Fibroblast of skin of right quadriceps (primary cell): ENCODE measurements at places on chromosomes 12 and 14.

DNA sequence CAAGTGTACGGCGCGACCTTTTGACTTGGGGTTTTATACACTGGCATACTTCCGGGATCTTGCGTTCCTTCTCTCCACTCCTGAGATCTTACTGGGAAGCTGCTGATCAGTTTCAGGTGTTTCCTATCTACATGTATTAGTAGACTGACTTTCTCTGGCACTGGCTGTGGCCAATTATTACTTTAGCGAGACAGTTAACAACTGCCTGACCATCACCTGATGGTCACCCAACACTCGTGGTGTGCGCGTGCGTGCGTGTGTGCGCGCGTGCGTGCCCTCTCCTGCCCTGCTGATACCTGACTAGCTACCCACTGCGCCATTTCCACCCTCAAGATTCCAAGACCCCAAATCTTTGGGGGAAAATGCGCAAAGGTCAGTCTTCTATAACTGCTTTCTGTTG is 249.9 kb downstream of the AEBP2 start:
- no peak for DNase-seq

GRCh38 chr12:69389831-69390230 is 30.3 kb downstream of the YEATS4 start:
- DNase-seq: peak; percentile 72

DNA sequence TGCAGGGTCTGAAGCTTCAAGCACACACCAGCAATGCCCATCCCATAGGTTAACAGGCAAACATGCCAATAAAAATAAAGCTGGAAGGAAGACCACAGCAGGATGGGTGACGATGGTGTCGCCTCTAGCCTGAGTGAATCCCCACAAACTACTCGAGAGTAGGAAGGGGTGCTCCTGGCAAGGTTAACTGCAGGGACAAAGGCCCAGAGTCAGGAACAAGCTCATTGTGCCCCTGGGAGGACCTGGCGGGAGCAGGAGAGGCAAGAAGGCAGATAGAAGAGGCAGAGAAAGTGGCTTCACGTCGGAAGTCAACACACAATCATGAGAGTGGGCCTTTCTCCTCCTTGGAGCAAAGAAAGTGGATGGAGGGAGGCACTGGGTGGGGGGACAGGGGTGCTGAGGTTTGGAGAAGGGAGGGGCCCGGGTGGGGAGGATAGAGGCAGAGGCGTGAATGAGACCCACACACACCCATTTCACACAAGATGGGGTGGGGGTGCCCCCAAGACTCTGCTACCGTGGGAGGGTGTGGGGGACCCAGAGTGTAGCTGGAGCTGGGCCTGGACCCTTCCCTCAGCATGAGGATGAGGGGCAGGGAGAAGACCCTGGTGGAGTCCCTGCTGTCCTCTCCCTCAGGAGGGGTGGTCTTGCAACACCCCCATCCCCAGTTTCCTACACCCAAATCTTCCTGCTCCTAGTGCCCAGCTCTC is 43.1 kb downstream of the DIO3 start:
- no peak for DNase-seq

DNA sequence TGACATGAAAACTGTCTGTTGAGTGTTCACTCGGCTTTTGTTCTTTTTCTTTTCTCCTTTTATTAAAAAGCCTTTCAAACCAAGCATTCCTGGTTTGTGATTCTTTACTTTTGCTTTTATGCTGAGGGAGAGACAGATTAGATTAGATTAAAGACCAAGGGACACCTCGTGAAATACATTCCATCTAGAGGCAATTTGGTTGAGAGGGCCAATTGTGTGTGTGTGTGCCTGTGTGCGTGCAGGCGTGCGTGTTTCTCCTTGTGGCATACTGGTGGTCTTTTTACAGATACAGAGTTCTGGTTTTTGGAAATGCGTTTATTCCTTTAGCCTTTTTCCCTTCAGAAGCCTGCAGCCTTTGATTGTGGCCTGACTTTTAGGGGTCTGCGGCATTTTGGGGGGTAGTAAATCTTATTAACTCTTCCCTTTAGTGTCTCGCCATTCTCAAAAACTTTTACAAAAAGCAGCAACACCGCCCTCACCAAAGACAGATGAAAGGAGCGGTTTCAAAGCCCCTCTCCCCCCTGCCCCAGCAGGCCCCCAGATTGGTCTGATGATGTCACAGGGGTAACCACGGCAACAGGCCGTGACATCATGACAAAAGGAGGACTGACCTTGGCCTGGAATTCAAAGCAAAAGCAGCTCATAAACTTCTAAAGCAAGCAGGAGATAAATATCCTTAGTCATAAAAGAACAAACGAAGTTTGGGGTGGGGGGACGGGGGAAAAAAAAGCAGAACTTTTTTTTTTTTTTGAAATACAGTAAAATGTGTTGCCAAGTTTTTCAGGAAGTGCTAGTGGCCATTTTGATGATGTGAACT is 84.1 kb upstream of the TBX3 start:
- DNase-seq: peak; percentile 30

DNA sequence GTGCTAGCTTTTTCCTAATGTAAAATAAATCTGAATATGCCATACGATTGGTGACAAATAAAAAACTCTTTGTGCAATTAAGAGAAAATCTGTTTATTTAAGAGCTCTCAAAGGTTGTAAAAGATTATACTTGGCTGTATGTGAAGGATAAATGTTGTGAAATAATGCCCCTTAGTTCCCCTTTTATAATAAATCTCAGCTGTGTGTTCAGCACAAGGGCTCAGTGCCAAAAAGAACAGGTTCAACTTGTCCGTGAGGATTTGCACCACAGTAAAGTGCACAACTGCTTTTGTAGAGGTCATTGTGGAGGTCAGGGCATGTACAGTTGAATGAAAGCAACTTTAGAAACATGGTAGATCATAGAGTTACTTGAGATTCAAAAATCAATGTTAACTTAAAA is 118.6 kb downstream of the TRMT5 start:
- peak; percentile 6 for DNase-seq

GRCh38 chr12:64452559-64453329 is 824 bp downstream of the TBK1 start:
- peak; percentile 82 for DNase-seq

GRCh38 chr12:27094726-27095125 is 12.3 kb upstream of the C12orf71 start:
- no peak for DNase-seq

DNA sequence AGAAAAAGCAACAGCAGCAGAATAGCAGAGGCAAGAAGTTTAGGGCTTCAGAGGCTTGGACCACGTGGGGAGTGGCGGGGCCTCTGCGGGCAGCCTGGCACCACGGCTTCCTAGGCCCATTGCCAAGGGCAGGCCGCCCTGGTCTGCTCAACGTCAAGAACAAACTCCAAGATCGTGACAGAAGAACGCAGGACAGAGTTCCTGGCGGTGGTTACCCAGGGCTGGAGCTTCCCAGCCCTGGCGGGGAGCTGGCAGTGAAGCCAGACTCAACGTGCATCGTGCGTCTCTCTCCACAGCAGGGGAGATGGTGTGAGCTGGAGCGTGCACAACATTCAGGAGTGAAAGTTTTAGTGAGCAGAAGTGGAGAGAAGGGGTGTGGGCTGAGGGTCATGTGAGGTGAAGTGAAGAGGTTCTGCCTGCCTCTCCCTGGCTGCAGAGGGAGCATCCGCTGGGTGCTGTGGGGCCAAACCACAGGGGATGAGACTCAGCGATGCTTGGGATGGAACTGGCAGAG is 13.9 kb upstream of the CACNA2D4 start:
- DNase-seq: no peak

DNA sequence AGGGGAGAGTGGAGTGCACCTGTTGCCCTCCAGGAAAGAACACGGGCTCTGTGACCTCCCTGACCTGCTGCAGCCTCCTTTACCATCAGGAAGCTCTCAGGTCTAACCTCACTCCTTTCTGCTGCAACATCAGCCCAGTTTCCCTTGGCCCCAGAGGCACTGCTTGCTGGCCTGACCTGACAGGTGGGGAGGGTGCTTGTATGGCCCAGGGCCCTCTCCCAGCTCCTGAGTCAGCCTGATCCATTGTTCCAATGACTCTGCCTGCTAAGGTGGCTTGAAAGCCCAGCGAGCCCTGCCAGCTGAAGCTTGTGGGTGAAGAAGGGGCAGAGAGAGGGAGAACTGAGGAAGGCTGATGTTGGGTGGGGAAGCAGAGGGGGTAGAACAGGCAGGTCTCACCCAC is 13.2 kb upstream of the KRT78 start:
- no peak for DNase-seq

GRCh38 chr12:12983420-12984035 is 16.5 kb downstream of the HEBP1 start:
- DNase-seq: peak; percentile 57

GRCh38 chr12:67599691-67600090 is 48.9 kb upstream of the DYRK2 start:
- no peak for DNase-seq

GRCh38 chr12:107320033-107320928 is 226.9 kb upstream of the CRY1 start:
- DNase-seq: peak; percentile 30

GRCh38 chr12:105324704-105325103 is 5.8 kb upstream of the C12orf75 start:
- no peak for DNase-seq

DNA sequence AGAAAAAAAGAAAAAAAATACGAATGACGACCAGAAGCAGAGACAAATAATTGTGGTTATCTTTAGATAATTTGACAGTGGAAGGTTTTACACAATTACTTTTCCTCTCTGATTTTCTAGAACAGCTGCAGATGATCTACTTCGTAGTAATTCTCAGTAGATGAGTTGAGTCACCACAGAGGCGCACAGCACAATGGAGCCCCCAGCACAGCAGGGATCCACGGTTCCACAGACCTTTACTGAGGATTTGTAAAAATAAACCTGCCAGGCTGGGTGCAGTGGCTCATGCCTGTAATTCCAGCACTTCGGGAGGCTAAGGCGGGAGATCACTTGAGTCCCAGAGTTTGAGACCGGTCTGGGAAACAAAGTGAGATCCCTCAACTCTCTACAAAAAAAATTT is 29.3 kb downstream of the AMN start:
- peak; percentile 90 for DNase-seq

GRCh38 chr14:100979780-100980179 is 76.3 kb upstream of the RTL1 start:
- DNase-seq: peak; percentile 85

DNA sequence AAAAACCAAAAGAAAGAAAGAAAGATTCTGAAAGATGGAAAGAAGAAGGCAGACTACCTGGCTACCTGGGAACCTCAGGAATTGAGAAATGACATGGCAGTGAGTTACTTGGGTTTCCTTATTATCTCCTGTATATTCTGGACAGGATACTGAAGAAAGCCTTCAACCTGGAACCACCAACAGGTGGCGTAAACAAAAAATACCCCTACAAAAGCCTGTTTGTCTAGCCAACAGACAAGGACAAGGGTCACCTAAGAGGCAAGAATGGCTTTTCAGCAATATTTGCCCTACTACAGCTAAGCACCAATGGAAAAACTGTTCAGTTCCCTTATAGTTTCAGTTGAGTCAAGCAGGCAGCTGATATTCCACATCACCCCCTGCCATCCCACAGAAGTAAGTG is 274.9 kb downstream of the GPHN start:
- DNase-seq: no peak

DNA sequence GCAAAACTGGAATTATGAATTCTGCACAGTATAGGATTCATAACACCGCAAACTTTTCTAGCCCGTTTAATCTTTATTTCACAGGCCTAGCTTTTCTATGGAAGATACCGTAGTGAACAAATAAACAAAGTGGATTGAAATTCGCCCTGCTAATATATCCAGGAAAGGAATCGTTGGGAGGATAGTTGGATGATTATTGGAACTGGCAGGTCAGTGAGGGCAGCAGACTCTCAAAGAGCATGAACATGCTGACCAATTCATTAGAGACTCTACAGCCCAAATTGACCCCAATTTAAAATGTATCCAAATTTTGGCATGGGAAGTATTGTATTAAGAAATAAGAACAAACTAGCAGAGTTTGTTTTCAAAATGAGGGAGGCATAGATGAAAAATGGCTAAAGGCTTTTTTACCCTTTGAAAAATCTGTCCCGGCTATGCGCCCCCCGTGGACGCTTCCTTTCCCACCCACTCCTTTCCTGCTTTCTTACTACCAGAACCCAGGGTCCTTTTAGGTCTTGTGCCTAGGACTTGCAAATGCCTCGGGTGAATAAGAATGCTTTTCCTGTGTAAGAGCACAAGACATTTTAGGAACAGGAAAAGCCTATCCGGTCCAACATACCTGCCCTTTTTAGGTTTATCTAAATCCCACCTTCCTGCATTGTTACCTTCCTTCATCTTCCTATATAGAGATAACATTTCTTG is 84.6 kb upstream of the PTPRB start:
- DNase-seq: no peak

GRCh38 chr14:19993438-19993837 is 8.5 kb upstream of the OR4Q2 start:
- no peak for DNase-seq

- DNase-seq: peak; percentile 68
These were observed 28.1 kb downstream of the BLTP3B start for GRCh38 chr12:100114574-100114973.

DNA sequence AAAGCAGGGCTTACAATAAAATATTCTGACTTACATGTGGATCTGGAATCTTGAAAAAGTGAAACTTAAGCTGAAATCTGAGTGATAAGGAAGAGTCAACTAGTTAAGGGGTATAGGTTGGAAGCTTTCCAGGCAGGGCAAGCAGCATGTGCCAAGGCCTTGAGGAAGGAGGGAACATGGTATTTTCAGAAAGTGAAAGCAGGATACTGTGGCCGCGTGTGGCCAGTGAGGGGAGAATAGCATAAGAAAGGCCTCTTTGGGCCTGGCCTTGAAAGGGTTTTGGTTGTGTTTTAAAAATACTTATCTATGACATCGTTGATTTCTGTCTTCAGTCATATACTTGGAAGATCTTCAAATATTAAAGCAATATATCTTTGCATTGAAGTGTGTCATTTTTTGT is 213.4 kb downstream of the AKAP6 start:
- no peak for DNase-seq

- DNase-seq: no peak
These were observed 25.7 kb downstream of the AQP6 start for GRCh38 chr12:49998453-49998852.

GRCh38 chr14:79613625-79614024 is 597.7 kb downstream of the DIO2 start:
- DNase-seq: no peak

GRCh38 chr14:93974833-93975232 is 1.5 kb downstream of the ASB2 start:
- DNase-seq: no peak

DNA sequence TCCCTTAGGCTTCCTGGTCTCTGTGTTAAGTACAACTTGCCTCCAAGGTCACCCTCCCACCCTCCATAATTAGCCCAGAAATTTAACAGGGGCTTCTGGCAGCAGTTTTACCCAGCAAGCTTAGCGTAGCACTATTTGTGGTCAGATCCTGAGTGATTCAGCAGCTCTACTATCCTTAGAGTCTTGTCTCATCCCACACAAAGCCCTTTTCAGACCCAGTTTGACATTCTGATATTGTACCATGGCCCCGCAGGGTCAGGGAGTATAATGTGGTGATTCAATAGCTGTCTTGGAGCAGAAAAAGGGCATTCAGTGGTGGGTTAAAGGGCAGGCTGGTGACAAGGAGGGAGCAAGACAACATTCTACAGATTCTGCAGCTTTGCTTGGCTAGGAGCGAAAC is 153.8 kb upstream of the DDHD1 start:
- peak; percentile 16 for DNase-seq

DNA sequence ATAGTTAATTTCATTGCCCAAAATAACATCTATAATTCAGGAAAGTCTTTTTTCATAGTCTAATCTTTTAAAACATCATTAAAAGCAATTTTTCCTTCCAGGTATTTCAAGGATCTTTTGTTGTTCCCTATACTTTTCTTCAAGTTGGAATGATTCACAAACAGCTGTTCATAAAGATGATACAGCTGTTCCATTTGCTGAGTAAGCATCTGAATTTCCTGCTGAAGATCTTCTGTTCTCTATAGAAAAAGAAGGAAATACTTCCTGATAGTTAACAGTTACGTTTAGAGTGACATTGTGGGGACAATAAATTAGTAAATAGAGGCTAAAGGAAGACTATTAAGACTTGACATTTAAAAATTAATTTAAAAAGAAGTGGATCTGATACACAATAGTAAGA is 30.3 kb upstream of the ESR2 start:
- DNase-seq: no peak
